ENCODE measurements at places on chromosomes 16 and 17.

DNA sequence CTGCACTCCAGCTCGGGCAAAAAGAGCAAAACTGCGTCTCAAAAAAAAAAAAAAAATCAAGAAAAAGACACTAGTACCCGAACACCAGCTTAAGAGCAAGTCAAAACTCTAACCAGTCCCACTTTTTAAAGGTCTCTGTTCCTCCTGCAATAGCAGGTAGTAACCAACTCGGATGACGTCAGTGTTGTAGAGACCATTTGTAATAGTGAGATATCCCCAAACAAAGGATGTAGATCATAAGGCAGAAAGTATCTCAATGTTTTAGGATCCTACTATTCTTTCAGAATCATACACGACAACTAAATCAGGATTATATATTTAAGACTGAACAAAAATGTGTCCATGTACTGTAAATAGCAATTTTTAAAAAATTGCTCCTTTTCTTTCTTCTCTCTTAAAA lies 2.4 kb downstream of the JPT1 start:
- DNase-seq = no peak

DNA sequence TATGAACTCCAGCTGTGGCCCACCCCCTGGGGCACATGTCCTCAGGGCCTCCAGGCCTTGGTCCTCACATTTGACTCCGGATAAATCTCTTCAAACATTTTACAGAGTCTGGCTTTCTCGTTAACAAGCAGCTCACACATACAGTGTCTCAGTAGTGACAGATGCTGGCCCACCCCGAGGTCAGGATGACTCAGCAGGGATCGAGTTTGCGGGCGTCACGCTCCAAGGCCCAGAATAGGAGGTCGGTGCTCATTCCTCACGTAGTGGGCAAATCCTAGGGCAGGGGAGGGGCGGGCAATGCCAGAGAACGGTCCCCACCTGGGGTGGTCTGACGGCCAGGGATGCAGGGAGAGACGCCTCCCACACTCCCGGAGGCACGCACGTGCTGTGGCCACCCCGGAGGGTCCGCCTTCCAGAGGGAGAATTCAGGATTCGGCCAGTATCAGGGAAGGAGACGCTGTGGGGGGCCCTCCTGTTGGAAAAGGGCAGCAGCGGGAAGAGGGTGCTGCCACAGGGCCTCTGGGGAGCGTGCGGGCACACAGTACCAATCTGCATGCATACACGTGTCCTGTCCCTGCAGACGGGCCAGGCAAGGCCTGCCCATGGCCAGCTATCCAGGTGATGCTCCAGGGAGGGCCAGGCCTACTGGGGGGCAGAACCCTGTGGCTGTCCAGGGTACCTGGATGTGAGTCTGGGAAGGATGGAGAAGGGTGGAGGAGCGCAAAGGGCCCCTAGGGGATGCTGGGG lies 8.6 kb downstream of the SLC7A5 start:
- peak; percentile 41 for DNase-seq

DNA sequence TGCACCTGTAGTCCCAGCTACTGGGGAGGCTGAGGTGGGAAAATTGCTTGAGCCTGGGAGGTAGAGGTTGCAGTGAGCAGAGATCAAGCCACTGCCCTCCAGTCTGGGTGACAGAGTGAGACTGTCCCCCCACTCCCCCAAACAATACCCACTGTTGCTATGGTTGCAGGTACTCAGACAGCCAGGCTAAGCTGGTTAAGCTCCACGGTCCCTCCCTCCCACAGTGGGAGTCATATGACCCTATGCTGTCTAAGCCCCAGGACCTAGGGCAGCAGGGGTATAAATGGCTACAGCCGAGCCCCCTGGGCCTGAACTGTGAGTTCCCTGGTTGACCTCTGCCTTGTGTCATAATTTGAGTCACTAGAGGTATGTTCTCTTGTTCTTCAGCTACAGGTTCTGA lies 15.9 kb upstream of the RPRML start:
- DNase-seq = no peak

DNA sequence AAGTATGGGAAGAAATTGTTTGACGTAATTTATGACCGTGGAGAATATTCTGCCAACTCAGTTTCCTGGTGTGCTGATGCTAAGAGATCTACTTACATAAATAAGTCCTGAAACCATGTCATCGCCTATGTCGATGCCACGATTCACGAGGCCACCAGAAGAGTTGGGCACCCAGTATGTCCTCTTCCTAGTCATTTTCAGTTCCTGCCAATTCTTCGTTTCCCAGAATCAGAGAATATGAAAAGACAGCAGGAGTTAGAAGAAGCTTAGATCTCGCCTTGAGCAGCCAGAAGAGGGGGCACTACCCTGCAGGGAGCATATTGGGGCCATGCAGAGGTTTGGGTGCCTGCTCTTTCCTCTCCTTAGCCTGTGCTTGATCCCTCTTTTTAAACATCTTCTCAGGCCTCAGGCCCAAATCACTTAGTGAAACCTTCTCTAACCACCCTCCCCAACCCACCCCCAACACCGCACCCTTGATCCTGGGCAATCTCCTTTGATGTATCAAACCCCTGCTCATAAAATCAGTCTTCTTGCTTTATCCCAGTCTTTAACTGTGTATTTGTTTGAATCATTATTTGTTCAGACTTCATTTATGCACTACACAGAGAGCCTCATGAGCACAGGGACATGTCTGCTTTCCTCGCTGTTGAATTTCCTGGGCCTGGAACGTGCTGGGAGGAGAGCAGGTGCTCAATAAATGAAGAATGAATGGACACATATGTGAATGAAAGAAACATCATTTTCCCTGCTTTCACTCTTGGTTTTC lies 12.2 kb upstream of the LONP2 start:
- peak; percentile 74 for DNase-seq

- DNase-seq = peak; percentile 7
These were observed 25.7 kb upstream of the ENDOV start for GRCh38 chr17:80389011-80389995.

GRCh38 chr17:7233701-7234082 lies 625 bp downstream of the DVL2 start:
- DNase-seq = peak; percentile 71

DNA sequence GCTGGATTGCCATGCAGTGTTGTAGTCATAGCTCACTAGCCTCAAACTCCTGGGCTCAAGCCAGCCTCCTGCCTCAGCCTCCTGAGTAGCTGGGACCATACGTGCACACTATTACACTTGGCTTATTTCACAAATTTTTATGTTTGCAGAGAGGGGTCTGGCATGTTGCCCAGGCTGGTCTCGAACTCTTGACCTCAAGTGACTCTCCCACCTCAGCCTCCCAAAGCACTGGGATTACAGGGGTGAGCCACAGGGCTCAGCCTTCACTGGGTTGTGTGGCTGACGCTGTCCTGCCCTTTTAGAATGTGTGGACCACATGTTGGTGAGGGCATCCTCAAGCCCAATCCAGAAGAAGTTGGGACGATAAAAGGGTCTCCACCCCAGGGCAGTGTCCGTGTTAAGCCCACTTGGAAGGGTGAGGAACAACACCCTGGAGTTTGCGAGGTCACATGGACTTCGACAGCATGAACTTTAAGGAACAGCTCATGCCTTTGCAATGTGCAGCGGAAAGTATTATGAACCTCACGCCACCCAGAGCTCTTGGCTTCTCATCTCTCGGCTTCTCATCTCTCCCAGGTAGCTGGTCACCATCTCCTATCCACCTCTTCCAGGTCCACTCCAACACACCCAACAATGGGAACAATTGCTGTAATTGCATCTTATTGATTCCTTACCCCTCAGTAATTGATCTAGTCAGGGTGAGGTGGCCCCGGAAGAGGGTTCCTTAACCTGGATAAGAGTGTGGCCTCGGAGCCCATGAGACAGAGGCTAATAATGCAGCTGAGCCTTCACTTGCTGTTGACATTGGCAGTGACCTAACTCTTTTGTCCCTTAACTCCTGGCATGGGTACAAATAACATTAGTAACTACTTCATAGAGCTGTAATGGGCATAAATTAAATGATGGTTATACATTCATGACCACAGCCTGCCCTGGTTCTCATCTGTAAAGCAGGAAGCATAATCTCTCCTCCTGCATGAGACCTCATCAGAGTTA lies 6.7 kb downstream of the FOXL1 start:
- no peak for DNase-seq

GRCh38 chr17:751269-752001 lies 629 bp downstream of the GEMIN4 start:
- DNase-seq = peak; percentile 66

GRCh38 chr17:80614332-80615047 lies 69.9 kb downstream of the RPTOR start:
- no peak for DNase-seq

GRCh38 chr17:37206299-37206698 lies 169.5 kb upstream of the C17orf78 start:
- DNase-seq = no peak

- no peak for DNase-seq
These were observed 48.4 kb downstream of the RNF157 start for GRCh38 chr17:76191896-76192295.

- peak; percentile 72 for DNase-seq
These were observed 1.8 kb downstream of the ST3GAL2 start for GRCh38 chr16:70437017-70437581.

DNA sequence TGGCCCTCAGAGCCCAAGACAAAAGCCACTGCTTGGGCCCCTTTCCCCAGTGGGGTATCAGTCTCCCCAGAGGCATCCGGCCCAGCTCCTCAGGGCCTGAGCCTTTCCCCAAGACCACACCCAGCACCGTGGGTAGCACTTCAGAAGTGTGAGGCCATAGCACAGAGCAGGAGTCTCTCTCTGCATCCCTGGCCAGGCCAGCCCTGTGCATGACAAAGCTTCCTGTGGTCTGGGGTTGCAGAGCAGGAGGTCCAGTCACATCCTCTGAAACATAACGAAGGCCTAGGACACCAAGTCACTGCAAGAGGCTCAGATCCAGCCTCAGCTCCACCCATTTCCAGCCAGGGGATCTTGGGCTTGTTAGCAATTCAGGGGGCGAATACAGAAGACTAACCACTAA lies 56.8 kb upstream of the ZNF423 start:
- DNase-seq = no peak

- DNase-seq = no peak
These were observed 59.6 kb downstream of the MAP2K6 start for GRCh38 chr17:69473841-69474831.

- no peak for DNase-seq
These were observed 105.3 kb upstream of the C16orf82 start for GRCh38 chr16:26961459-26961858.

GRCh38 chr16:2825906-2826305 lies 4.2 kb upstream of the ZG16B start:
- peak; percentile 28 for DNase-seq

DNA sequence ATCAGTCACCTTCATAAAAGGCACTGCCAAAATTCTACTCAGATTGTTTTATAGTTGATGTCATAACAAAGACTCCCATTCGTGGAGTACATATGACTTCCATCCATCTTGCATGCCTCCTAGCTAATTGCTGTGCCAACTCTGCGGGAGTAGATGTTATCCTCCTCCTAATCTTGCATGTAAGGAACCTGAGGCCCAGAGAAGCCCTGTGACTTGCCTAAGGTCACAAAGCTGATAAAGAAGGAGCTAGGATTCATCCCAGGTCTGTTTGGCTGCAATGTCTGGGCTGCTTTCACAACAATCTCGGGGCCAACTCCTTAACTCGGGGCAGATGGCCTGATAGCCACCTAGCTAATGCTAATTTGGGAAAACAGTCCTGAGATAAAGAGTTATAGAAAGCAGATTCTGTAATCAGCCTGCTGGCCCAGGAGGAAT lies 87.3 kb downstream of the YPEL2 start:
- DNase-seq = no peak

- no peak for DNase-seq
These were observed 97.9 kb downstream of the C17orf67 start for GRCh38 chr17:56735842-56736241.

DNA sequence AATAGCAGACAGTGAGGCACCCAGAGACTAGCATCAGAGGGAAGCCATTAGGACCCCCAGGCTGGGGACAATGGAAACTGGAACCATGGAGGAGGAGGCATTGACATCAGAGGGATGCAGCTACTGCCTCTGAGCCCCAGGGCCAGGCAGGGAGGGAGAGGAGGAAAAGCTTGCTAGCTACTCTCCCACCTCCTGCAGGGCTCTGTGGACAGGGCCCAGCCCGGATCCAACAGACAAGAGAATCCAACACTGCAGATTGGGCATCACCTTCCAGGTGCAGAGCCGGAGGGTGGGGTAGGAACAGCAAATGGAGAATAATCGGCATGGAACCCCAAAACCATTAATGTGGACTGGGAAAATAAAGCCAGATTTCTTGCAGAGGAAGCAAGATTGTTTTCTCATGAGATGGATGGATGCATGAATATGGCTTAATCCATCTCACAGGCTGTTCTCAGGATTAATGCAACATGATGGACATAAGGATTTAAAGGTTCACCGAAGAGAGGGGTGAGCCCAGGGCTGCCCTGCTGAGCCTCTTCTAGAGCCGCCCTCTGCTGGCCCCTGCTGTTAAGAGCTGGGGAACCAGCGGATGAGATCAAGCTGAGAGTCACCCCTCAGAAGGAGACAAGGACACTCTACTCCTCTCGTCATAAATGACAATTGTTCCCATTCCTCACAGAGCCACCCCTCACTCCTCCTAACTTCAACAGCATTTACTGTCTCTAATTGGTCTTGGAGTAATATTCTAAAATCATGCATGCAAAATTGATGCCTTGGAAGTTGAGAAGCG lies 48.8 kb downstream of the DNAH3 start:
- peak; percentile 19 for DNase-seq

GRCh38 chr17:63113167-63113566 lies 147.1 kb downstream of the TANC2 start:
- DNase-seq = peak; percentile 21

- no peak for DNase-seq
These were observed 8.4 kb upstream of the CDRT4 start for GRCh38 chr17:15475631-15476354.

DNA sequence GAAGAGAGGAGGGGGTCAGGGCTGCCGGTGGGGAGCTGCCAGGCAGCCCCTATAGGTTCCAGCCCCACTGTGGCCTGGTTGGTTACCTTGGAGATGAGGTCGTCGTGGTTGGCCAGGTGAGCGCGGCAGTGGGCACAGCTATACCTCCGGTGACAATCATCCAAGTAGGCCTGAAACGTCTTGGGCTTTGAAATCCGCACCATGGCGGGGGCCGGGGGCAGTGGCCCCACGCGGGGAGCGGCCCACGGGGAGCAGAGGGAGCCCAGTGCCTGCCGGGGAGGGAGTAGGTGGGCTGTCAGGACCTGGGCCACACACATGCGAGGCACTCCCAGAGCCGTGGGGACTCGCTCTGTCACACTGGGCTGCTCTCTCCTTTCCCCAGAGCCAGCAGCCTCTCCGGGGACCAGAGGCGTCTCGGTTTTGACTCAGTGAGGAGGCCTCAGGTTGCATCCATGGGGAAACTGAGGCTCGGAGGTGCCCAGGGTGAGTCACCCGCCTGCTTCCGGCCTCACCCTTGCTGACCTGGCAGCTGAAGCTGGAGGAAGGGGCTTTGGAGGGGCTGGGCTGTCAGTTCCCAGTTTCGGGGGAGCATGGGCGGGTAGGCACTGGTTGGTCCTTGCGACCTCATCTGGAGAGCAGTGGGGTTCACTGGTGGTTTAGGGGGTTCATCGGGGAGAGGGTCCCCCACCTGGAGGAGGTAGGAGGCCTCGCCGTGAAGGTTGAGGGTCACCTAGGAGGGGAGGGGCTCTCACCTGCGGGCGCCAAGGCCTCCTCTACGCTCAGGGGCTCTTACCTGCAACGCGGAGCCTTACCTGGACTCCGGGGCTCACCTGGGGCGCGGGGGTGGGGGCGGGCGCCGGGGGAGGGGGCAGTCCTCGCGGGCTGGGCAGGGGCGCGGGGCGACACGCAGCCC lies 591 bp downstream of the YPEL3 start:
- peak; percentile 71 for DNase-seq

GRCh38 chr17:37720989-37721388 lies 23.9 kb downstream of the HNF1B start:
- no peak for DNase-seq

All from H7 (cell line).